Sigmoid colon (tissue), 7 donors: ENCODE measurements at places on chromosomes 5 and 9. TPM values are rescaled to one million over a fixed set of nuclear protein-coding genes. Genes with fewer than 3 reads are reported as not detected.
A peak's percentile ranks its signal among the peaks of the same experiment; 100 is the strongest.

DNA sequence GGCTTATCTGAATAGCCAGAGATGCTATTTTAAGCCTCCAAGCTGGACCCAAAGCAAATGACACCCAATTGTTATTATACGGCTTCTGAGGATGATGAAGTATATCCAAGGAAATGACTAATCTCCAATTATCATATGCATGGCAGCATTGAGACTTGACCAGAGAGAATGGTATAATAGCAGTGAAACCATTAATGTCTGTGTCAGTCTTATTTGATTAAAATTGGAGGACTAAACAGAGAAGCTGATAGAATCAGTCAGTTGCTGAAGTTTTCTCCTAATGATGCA is 200.5 kb downstream of the EFNA5 start:
- H3K27ac ChIP-seq, result no peak overlapping the region
- no peak for DNase-seq
- no peaks in the 10 kb centered on the region for H3K27me3 ChIP-seq
- no peak overlapping the region for H3K4me3 ChIP-seq
- peaks cover 9% of the 10 kb centered on the region for H3K4me1 ChIP-seq

DNA sequence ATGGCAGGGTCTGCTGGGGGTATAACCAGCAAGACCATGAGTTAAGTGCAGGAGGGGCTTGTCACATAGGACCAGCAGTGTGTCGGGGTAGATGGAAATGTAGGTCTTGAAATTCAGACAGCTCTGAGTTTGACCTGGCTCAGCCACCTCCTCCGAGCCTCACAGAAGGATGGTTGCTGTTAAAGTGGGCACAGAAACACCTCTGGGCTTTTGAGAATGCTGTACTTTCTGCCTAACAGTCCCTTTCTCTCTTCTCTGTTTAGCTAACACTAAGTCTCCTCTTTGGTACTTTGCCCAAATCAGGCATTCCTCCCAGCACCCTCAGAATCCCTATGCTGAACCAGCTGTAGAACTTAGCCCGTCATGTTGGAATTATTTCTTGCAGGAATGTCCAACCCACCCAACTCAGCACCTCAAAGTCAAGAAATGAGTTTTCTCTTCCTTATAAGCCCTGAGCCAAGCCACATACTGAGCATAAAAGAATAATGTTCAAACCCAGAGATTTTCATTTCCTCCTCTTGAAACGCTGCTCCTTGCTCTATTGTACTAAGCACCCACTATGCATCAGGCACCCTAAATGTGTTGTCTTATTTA is 41.7 kb upstream of the MATR3 start:
- H3K27me3 ChIP-seq, result no peaks in the 10 kb centered on the region
- DNase-seq, result peak; percentile 4
- H3K4me3 ChIP-seq, result no peak overlapping the region
- no peaks in the 10 kb centered on the region for H3K36me3 ChIP-seq
- no peak overlapping the region for H3K27ac ChIP-seq

DNA sequence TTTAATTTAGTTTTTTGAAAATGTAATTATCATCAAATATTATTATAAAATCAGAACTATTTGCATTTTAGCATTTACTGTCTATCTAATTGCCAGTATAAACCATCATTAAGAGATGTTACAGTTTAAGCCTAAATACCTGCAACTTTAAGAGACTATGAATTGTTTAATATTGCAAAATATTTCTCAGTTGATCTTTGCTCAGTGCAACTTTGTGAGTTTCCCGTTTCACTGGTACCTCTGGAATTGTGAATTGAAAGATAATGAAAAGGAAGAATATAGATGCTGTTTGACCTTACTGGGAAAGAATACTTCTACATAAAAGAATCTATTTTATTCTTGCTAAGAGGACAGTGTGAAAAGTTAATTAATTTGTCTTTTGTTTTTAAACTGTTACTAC is 30.2 kb upstream of the TMED7 start:
- no peak for DNase-seq
- no peaks in the 10 kb centered on the region for H3K4me1 ChIP-seq
- H3K27ac ChIP-seq, result no peak overlapping the region
- no peaks in the 10 kb centered on the region for H3K27me3 ChIP-seq
- no peaks in the 10 kb centered on the region for H3K36me3 ChIP-seq
- no peak overlapping the region for H3K4me3 ChIP-seq

DNA sequence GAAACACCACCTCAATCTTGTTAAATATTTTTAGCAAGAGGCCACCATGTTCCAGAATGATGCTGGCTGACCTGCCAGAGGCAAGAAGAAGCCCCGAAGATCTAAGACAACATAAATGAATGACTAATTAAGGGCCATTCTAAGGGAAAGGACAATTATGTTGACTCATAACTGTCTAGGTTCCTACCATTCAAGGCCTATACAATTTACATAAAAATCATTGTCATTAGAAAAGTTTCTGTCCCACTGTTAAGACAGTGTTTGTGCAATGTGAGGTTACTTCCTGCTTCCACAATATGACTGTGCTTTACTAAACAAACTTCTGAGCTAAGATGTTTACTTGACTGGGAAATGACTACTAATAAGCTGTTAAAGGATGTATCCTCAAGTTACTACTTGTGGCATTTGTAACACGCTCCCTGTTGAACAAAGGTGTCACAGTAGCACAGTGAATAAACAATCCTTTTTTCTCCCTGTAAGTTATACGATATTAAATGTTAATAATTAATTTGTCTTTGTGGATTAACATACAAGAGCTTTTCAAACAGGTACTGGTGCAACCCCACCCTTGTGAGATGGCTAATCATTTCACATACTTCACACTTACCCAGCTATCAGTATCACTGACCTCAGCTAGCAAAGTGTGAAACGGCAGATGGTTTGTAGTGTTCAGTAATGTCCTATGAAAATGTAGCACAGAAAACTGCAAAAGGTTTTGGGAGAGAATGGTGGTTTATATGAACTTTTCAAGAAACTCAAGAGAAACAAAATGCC is 195.8 kb downstream of the EFNA5 start:
- H3K4me3 ChIP-seq, result no peak overlapping the region
- no peak overlapping the region for H3K27ac ChIP-seq
- H3K27me3 ChIP-seq, result no peaks in the 10 kb centered on the region
- no peaks in the 10 kb centered on the region for H3K4me1 ChIP-seq
- no peak for DNase-seq

GRCh38 chr5:9841516-9842170 is 211.5 kb upstream of the TAS2R1 start:
- no peak for DNase-seq
- no peaks in the 10 kb centered on the region for H3K36me3 ChIP-seq
- H3K4me1 ChIP-seq, result no peaks in the 10 kb centered on the region
- H3K27ac ChIP-seq, result no peak overlapping the region

DNA sequence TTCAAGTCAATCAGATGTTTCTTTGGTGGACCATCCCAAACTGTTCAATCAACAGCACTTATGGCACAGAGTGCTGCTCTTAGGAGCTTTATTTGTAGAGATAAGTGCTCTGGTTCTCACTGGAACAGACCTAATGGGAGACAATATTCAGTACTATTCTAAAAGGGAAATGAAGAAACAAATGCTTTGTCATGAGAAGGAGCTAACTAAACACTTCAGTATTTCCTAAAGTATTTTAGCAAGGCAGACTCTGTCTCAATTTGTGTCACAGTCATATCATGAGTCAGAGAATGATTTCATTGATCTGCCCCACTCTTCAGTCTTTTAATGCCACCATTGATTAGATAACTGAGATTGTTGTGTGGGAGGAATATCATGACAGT is 175.3 kb downstream of the SLF1 start:
- H3K4me1 ChIP-seq, result no peaks in the 10 kb centered on the region
- no peak overlapping the region for H3K4me3 ChIP-seq
- no peak overlapping the region for H3K27ac ChIP-seq

- H3K36me3 ChIP-seq, result no peaks in the 10 kb centered on the region
- H3K4me3 ChIP-seq, result no peak overlapping the region
- no peaks in the 10 kb centered on the region for H3K4me1 ChIP-seq
- no peak for DNase-seq
Observed at GRCh38 chr5:145050181-145050580, 785.0 kb downstream of the PRELID2 start.

DNA sequence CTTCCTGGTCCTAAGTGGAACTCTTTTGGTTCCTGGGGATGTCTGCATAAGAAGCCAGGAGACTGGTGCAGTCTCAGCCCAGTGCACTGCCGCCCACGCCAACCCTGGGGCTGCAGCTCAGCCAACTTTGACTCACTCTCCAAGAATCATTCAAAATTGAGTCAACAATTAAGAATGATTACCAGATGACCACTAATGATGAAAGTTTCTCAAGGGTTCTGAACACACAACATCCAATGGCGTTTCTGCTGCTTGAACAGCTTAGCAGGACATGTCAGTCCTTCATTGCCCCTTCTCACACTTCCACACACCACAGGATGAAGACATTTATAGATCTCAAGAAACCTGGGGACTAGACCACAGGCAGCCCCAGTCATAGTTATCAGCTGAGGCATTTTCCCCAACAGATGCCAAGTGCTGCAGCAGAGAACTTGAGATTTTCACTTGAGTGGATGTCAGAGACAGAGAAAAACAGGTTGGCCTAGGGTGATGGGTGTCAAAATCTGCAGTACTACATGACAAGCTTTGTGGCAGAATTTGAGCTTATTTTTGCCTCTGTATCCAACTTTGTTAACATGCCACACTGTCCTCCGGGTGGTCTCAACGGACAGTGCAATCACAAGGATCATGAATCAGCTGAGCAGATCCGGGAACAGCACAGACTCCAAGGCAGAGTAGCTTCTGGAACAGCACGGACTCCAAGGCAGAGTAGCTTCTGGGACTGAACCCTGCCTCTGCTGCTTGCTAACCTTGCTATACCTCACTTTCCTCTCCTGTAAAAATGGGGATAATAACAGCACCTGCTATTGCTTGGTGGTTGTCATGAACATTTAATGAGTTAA is 356.1 kb downstream of the SPOCK1 start:
- no peaks in the 10 kb centered on the region for H3K36me3 ChIP-seq
- H3K4me1 ChIP-seq, result peaks cover 32% of the 10 kb centered on the region
- no peaks in the 10 kb centered on the region for H3K27me3 ChIP-seq
- DNase-seq, result no peak

DNA sequence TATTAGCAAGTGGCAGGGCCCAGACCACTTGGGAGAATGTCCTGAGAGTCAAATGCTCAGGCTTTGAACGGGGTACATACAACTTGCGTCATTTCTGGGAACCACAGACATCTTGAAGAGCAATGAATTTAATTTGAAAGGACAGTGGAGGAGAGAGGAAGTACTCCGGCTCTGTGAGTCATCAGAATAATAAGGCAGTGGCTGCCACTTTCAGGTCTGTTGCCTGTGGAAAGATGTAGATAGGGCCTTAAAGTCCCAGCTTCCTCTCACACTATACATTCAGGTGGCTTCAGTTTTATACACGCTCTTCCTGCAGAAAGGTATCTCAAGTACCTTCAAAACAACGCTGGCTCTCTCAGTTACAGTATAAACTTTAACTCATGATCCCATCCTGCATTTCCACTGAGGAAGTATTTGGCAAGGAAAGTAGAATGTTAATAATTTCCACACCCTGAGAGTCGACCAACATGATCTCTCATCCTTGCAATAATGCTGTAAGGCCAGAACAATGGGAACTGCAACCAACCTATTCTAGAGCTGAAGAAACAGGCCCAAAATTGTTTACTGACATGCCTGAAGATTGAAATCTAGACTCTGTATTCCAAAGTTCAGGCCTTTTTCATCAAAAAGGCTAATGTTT is 6.8 kb upstream of the PRUNE2 start:
- H3K4me1 ChIP-seq, result no peaks in the 10 kb centered on the region
- H3K27me3 ChIP-seq, result no peaks in the 10 kb centered on the region
- no peak overlapping the region for H3K4me3 ChIP-seq
- DNase-seq, result no peak
- peak overlapping the region; percentile 37 for H3K27ac ChIP-seq
- H3K36me3 ChIP-seq, result no peaks in the 10 kb centered on the region

GRCh38 chr9:129694243-129694646 is 28.8 kb downstream of the PRRX2 start:
- no peak overlapping the region for H3K4me3 ChIP-seq
- peaks cover 15% of the 10 kb centered on the region for H3K27me3 ChIP-seq
- no peak for DNase-seq
- H3K4me1 ChIP-seq, result peaks cover 16% of the 10 kb centered on the region
- no peak overlapping the region for H3K27ac ChIP-seq

DNA sequence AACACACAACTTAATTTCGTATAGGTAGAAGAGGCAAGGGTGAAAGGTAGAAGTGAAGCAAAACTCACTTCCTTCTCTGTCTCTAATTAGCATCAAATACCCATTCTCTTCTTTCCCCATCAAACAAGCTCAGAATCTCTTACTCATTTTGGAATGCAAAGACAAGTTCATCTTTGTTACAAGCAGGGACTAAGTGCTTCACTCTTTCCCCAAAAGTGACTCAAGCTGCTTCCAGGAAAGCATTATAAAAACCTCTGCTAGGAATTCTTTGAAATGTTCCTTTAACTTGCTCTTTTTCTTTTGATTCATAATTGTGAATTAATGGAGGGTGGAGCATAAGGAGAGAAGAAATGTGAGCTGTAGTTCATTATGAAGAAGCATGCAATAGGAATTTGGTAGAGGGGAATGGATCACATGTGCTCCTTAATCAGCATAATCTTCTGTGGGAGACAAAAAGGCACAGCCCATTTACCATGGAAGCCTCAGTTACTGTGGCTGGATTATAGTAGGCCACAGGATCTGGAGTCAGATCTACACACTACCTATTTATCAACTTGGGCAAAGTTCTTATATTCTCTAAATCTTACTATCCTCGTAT is 109.5 kb upstream of the DPYSL3 start:
- DNase-seq, result no peak
- H3K27me3 ChIP-seq, result no peaks in the 10 kb centered on the region
- no peaks in the 10 kb centered on the region for H3K4me1 ChIP-seq
- no peaks in the 10 kb centered on the region for H3K36me3 ChIP-seq
- no peak overlapping the region for H3K4me3 ChIP-seq

DNA sequence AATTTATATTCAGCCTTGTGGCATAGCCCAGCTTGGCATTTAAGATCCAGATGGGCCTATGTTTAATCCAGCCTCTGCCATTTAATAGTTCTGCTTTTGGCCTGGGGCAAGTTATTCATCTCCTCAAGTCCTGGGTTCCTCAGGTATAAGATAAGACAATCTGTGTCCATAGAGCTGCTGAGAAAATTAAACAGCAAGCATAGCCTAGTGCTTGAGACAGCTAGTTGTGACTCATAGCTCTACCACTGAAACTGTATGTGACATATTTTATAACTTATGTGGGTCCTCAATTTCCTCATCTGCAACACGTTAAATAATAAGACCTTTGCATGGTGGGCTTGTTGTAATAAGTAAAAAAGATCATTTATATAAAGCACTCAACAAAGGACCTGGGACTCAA is 53.3 kb upstream of the ATP10B start:
- H3K27ac ChIP-seq, result no peak overlapping the region
- no peak for DNase-seq
- no peak overlapping the region for H3K4me3 ChIP-seq
- H3K4me1 ChIP-seq, result no peaks in the 10 kb centered on the region

GABRP gene
- 1.8 TPM for polyA plus RNA-seq

IGFBPL1 gene
- polyA plus RNA-seq, result not detected

FGF18 gene
- not detected for polyA plus RNA-seq

RFESD gene
- 2.0 TPM for polyA plus RNA-seq

MYMK gene
- not detected for polyA plus RNA-seq

NEUROG1 gene
- not detected for polyA plus RNA-seq
